ENCODE measurements at places on chromosomes 12 and 14. TPM values are rescaled to one million over a fixed set of nuclear protein-coding genes. Genes with fewer than 3 reads are reported as not detected.

GRCh38 chr14:86153480-86153879 is 623.5 kb downstream of the FLRT2 start:
- DNase-seq: no peak
- no peak overlapping the region for H3K4me3 ChIP-seq
- no peaks in the 10 kb centered on the region for H3K4me1 ChIP-seq
- no peaks in the 10 kb centered on the region for H3K36me3 ChIP-seq
- H3K27ac ChIP-seq: no peak overlapping the region

GRCh38 chr14:94009767-94010166 is 12.7 kb downstream of the CCDC197 start:
- 0 out of 2 replicates have a peak, but pooled peaks cover 7% of the 10 kb centered on the region for H3K4me1 ChIP-seq
- no peaks in the 10 kb centered on the region for H3K36me3 ChIP-seq
- DNase-seq: peak; percentile 61
- H3K27me3 ChIP-seq: no peaks in the 10 kb centered on the region
- no peak overlapping the region for H3K27ac ChIP-seq

DNA sequence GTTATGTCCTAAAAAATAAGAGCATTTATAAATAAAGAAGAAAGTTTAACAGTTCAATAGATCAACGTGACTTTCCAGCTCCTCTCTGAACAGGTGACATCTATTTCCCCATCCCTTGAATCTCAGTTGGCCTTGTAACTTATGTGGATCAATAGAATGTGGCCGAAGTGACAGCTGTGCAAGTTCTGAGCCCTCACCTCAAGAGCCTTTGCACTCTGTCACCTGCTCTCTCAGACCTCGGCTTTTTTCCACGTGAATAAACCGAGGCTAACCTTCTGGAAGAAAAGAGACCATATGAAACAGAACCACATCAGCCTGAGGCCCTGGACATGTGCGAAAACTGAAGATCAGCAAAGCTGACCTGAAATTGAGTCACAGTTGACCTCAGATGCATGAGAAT is 253.0 kb downstream of the DAD1 start:
- H3K27ac ChIP-seq: no peak overlapping the region
- DNase-seq: no peak
- H3K36me3 ChIP-seq: no peaks in the 10 kb centered on the region
- H3K4me3 ChIP-seq: no peak overlapping the region
- H3K27me3 ChIP-seq: no peaks in the 10 kb centered on the region

DNA sequence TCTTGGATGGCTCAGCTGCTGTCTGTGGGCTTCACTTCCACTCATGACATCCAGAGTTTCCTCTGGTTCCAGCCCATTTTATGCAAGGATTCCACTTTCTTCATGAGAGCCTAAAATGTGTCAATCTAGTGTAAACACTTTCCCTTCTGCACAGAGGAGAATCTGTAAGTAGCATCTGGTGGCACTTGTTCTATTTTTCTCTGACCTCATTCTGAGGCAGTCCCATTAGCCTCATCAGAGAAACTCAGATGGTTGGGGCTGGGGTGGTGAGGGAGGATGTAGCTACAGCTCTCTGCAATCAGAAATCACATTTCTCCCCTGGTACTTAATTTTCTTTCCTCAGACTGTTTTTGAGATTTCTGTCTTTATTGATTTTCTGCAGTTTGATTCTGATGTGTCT is 81.6 kb downstream of the PRMT8 start:
- peaks cover 28% of the 10 kb centered on the region for H3K27me3 ChIP-seq
- H3K36me3 ChIP-seq: no peaks in the 10 kb centered on the region
- H3K27ac ChIP-seq: no peak overlapping the region
- no peak overlapping the region for H3K4me3 ChIP-seq

GRCh38 chr12:88549929-88550328 is 30.3 kb downstream of the KITLG start:
- peaks cover 36% of the 10 kb centered on the region for H3K4me1 ChIP-seq
- H3K27ac ChIP-seq: no peak overlapping the region

ERGIC2 gene
- 142 TPM for total RNA-seq

- no peak for DNase-seq
- no peak overlapping the region for H3K4me3 ChIP-seq
- H3K27ac ChIP-seq: no peak overlapping the region
Measured at GRCh38 chr12:120851944-120852343, 52.2 kb downstream of the SPPL3 start.

COPZ1 gene
- 156 TPM for total RNA-seq

EFCAB11 gene
- 10.0 TPM for total RNA-seq

DNA sequence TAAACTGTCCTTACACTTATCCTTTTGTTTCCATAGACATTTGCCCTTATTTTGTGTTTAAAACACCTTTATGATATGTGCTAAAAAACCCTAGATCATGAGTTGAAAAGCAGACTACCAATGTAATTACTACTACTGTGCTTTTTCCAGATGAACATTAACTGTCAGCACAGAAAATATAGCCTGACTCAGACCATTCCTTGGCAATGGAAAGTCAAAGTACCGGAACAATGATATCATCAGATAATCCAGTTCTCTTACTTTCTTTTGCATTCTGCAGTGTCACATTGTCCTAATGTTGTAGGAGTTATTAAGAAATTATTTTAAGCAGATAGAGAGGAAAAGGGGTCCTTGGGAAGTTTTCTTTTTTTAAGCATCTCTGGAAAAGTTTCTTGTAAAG is 1189.0 kb upstream of the FLRT2 start:
- H3K4me3 ChIP-seq: no peak overlapping the region
- H3K4me1 ChIP-seq: no peaks in the 10 kb centered on the region
- H3K36me3 ChIP-seq: no peaks in the 10 kb centered on the region
- no peaks in the 10 kb centered on the region for H3K27me3 ChIP-seq
- no peak for DNase-seq
- H3K27ac ChIP-seq: no peak overlapping the region

LAG3 gene
- 0.40 TPM for total RNA-seq
